ENCODE measurements at places on chromosomes 13 and 19.

DNA sequence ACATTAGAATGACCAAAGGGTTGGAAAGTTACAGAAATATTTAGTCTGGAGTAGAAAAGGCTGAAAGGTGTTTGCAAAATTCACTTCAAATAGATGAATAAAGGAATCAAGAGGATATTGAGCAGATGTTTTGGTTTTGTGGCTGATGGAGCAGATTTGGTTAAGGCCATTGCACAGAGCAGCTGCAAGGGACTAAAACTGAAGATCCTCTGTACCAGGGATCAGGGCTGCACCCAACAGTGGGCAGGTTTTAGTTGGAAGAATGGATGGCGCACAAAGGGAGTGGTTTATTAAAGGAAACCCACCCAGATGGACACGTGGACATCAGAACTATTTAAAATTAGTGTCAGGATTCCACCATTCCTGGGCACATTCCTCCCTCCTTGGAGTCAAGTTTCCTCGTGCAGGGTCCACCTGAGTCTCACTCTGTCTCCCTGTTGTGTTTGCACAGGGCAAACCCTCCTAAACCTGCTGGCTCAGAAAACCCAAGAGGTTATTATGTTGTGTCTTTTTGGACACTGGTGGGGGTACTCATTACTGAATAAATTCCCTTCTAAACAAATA lies 9.2 kb upstream of the UBAC2 start:
- no peak for DNase-seq

DNA sequence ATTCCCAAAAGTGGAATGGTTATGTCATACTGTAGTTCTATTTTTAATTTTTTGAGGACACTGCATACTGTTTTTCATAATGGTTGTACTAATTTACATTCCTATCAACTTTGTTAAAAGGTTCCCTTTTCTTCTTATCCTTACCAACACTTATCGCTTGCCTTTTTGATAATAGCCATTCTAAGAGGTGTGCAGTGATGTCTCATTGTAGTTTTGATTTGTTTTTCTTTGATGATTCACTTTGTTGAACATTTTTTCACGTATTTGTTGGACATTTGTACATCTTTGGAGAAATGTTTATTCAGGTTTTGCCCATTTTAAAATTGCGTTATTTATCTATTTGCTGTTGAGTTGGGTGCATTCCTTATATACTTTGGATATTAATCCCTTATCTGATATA lies 188.8 kb upstream of the SPRY2 start:
- peak; percentile 52 for DNase-seq

DNA sequence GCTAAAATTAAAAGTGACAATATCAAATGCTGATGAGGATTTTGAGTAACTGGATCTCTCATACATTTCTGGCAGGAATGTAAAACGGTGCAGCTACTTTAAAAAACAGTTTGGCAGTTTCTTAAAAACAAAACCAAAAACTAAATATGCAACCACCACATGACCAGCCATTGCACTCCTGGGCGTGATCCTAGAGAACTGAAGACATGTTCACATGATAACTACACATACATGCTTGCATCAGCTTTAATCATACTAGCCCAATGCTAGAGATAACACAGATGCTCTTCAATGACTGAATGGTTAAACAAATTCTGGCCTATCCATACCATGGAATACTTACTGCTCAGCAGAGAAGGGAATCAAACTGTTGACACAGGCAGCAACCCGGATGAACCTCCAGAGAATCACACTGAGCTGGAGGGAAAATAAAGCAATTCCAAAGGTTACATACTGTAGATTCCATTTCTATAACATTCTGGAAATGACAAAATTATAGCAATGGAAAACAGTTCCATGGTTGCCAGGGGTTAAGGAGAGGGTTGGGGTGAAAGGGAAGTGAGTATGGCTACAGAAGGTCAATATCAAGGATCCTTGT lies 25.5 kb upstream of the NAXD start:
- no peak for DNase-seq

DNA sequence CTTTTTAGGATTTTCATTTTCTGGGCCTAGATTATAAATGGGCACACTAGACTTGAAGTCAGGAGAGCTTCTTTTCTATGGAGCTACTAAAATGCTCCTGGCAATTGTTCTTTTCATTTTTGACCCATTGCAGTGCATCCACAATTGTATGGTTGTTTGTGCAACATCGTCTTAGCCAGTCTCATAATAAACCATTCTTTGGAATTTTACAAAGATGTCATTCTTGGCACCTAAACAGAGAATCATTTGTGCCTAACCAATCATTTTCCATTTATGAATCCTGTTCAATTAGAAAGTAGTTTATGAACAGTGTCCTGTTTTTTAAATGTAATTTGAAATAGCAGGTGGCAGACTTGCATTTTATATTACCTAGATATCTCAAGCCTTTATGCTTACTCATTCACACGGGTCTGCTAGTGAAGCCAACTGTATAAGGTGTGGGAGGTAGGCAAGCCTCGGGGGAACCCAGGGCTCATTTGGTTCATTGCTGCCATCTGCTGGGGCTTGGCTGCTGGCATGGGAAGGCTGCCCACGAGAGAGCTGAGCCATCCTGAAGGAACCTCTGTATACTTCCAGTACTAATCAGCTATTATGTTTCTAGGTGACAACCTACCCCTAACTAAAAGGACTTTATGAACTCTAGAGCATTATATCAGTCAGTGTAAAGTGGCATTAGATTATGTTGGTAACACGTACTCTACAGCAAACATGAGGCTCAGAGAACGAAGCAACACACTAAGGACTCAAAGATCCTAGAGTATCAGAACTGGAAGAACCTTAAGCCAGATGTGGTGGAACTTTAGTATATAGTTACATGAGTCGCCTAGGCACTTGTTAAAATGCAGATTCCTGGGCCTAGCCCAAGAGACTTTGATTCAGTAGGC lies 60.0 kb downstream of the TPT1 start:
- DNase-seq, result peak; percentile 83

GRCh38 chr13:48353590-48353989 lies 50.0 kb downstream of the RB1 start:
- no peak for DNase-seq

DNA sequence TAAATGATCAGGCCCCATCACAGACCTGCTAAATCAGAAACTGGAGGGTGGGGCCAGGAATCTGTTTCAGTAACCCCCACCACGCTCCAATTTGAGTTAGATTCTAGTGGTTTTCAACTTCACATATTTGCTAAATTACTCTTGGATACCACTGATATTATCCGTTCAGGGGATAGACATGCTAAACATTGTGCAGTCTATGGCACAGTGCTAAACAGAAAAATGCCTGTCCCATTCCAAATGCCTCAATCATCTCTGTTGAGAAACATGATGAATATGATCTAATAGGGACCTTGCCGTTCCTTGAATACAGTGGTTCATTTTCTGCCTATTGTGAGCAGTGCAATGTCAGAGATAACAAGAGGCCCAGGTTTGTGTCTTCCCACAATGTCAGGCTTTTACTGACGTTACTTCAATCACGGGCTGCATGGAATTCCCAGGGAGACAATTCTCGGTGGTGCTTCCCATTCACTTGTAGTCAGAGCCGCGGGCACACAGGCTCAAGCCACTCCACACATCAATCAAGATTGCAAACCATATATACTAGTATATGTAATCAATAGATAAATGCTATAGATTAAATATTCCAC lies 52.7 kb downstream of the MYO16 start:
- DNase-seq, result no peak

GRCh38 chr13:82947683-82948082 lies 934.6 kb downstream of the SLITRK1 start:
- DNase-seq, result peak; percentile 70
